Right hindlimb (tissue), 1 donor: ENCODE measurements at places on chromosomes 3 and 15.

DNA sequence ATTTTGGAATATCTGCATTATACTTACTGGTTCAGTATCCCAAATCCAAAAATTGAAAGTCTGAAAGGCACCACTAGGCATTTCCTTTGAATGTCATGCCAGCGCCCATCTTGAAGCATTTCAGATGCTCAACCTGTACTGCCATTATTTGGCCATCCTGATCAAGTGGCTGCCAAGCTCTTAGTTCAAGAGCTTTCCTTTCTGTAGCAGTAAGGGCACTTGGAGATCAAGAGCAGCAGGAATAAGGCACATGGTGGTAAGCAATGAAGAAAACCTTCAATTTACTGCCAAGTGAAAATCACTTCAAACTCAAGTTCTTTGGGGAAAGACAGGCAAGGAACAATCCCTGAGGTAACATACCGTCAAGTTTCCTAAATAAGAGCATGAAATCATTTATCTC lies 10.0 kb downstream of the RHOA start:
- no peak for DNase-seq

- DNase-seq, result no peak
Observed at GRCh38 chr3:23966328-23966727, 21.2 kb downstream of the NR1D2 start.

GRCh38 chr15:70424937-70425411 lies 327.3 kb upstream of the TLE3 start:
- DNase-seq, result no peak

DNA sequence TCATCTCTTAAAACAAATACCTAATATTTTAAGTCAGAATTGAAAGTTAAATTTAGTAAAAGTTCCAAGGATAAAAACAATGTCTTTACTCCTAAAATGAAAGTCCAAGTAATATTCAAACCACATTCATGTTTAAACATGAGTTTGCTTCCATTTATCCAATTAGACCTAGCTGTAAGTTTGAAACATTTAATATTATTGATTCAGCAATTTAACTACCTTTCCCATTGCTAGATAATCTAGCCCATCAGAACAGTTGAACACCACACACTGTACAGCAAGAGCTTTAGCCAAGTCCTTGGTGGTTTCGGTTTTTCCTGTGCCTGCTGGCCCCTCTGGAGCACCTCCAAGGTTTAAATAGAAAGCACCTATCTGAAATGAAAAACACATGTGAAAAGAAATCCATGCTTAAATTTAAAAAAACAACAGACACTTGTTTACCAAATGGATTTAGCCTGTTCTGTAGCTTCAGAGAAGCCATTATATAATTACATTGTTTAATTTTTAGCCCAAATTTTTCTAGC lies 97.8 kb downstream of the DNAH12 start:
- DNase-seq, result peak; percentile 28

DNA sequence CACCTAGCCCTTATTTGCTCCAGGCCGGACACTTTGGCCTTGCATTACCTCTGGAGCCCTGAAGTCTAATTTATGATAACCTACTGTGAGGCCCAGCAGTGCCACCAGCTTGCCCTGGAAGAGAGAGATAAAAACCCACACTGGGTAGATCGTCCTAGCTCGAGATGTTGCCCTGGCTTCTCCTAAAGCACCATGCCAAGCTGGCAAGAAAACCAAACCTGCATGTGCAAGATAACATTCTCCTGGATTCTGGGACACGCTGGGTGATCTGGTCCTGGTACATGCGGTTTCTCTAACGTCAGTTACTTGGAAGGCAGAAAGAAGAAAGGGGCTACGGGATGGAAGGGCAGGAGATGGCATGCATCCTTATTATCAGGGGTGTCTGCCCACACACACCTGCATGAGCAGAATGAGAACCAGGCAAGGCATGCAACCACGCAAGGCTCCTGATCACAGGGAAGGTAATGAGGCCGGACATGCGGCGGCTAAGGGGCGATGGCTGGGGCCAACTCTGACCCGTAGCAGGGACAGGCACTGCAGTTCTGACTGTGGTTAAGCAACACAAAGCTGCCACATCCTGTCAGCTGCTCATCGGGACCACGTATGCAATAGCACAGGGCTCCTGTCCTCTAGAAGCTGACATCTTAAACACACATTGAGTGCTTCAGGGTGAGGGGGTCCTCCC lies 73.0 kb downstream of the OXNAD1 start:
- DNase-seq, result no peak

GRCh38 chr15:57290187-57290586 lies 86.1 kb upstream of the CGNL1 start:
- DNase-seq, result no peak

- no peak for DNase-seq
Observed at GRCh38 chr3:194638991-194639605, 5.9 kb upstream of the TMEM44 start.

DNA sequence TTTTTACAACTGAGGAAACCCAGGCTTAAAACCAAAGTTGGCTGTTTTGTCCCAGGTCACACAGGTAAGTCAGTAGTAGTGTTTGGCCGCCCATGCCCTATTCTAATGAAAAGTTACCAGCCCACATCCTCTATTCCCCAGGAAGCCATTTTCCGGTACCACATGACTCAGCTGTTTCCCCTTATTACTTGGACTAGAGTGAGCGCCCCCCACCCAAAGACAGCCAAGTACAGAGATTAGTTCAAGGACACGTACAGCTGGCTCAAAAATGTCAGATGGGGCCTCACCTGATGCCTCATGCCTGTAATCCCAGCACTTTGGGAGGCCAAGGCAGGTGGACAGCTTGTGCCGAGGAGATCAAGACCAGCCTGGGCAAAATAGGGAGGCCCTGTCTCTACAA lies 8.5 kb upstream of the KLHL6 start:
- DNase-seq, result no peak
